Lower lobe of right lung (tissue), 2 donors: ENCODE measurements at places on chromosomes 3 and 15. TPM values are rescaled to one million over a fixed set of nuclear protein-coding genes. Genes with fewer than 3 reads are reported as not detected.

The SATB1 gene
- total RNA-seq, result 30.2 TPM

The ZCWPW2 gene
- total RNA-seq, result 1.1 TPM

The GJD2 gene
- not detected for total RNA-seq

The IP6K1 gene
- total RNA-seq, result 37.5 TPM

The CTXND1 gene
- total RNA-seq, result 1.8 TPM

The ZIC1 gene
- not detected for total RNA-seq

The MEX3B gene
- 1.8 TPM for total RNA-seq

The ANKRD34C gene
- not detected for total RNA-seq

The XCR1 gene
- 0.32 TPM for total RNA-seq

The GOLGA8G gene
- not detected for total RNA-seq

The SPATA12 gene
- total RNA-seq, result 0.15 TPM

The ISLR gene
- total RNA-seq, result 24.0 TPM

DNA sequence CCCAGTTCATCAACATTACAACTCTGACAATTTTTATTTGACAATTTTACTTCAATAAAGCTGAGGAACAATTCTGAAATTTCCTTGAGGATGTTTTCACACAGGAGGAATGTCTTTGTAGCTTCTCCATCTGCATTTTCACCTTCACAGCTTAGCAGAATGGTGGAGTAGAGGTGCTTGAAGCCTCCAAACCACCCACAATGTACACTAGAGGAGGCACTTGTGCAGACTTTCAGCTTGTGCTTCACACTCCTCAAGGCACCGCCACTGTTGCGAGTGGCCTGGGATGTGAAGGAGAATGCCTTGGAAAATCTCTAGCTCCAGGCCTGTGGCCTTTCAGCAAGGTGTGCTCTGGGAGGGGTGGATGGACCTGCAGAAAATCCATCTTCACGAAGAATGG is 181.9 kb downstream of the EPHB1 start:
- DNase-seq, result no peak

- DNase-seq, result no peak
Measured at GRCh38 chr3:71042759-71043158, 540.8 kb downstream of the FOXP1 start.

DNA sequence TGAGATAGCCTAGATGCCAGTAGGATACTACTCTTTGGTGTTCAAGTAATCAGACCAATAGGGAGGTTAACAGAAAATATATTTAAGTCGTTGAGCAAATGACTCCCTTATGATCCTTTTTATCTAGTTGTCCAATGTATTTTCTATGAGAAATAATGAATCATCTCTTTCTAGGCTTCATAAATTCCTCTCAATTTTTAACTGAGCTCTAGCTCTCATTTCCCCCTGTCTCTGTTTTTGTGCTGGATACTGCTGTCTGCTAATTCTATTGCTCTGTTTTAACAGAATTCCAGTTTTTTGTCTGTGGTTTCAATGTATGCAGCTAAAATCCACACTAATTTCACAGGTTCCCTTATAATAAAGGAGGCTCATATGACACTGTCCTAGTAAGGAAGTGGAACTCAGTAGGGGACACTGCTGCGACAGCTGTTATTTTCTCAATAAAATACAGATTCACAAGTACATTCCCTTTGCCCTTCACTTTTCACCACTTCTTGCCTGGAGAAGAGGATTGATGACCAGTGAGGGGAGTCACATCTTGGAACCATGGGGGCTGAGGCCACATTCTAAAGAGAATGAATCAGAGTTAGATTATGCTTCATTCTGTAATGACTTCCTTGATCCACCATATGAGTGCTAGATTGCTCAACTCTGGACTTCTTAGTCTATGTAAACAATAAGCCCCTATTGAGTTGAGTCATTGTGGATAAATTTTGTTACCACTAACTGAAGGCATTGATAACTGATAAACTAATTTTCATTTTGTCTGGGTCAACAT is 558.7 kb upstream of the KCNMB2 start:
- DNase-seq, result no peak

- DNase-seq, result no peak
Measured at GRCh38 chr3:13525827-13526625, 22.9 kb upstream of the FBLN2 start.

- DNase-seq, result no peak
Measured at GRCh38 chr15:60362321-60363086, 35.3 kb downstream of the ANXA2 start.

GRCh38 chr3:194178669-194179068 is 42.7 kb downstream of the HES1 start:
- DNase-seq, result no peak

GRCh38 chr15:45307230-45307924 is 55.3 kb downstream of the SLC28A2 start:
- no peak for DNase-seq

DNA sequence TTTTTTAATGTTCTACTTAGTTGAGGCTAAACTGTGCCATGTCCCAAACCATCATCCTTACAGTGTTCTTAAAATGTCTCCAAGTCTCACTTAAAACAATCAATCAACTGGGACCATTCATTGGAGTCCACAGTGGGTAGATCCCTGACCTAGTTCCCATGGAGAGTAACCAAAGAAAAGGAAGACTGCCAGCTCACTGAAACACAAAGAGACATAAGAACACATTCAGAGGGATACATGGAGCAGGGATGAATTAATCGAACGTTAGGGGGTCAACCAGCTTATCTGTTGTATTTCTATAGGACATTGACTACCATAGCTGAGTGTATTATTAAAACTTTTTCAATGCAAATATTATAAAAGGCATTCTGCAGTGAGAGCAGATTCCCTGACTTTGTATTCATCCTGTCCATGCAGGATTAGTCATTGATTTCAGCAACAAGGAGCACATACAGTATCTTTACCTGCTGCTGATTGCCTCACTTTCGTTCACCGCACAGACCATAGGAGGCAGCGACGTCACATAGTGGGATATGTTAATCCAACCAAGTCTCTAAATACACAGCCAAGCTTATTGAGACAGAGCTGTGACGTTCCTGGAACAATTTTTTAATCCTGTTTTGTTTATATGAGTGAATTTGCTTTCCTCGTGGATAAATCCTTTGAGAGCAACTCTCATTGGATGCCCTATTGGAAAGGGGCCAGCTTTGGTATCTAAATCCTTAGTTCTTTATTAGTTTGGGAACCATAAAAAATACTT is 364.9 kb upstream of the RBMS3 start:
- peak; percentile 35 for DNase-seq

GRCh38 chr3:11389386-11390268 is 117.4 kb downstream of the ATG7 start:
- DNase-seq, result no peak

GRCh38 chr3:146574173-146574572 is 29.8 kb upstream of the PLSCR1 start:
- DNase-seq, result no peak

DNA sequence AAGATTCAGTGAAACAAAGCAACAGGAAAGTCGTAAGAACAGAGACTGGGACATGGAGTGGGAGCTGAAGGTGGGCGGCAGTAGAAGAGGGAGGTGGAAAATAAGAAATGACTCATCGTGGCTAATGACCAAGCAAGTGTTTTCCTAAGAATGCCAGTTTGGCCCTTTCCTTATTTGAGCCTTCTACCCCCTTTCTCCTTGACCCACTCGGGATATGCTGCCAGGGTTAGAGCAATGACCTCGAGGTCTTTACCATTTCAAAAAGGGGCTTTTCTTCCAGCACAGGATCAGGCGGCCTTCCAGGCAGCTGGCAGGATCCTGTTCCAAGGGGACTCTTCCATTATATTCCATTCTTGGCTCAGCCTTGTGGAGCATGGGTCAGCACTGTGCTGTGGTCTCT is 241.1 kb downstream of the RYR3 start:
- no peak for DNase-seq

GRCh38 chr3:186255703-186256331 is 106.2 kb downstream of the DGKG start:
- DNase-seq, result peak; percentile 54

GRCh38 chr15:93110502-93111040 is 21.6 kb upstream of the RGMA start:
- no peak for DNase-seq

GRCh38 chr3:127959873-127960272 is 44.8 kb downstream of the KBTBD12 start:
- no peak for DNase-seq

DNA sequence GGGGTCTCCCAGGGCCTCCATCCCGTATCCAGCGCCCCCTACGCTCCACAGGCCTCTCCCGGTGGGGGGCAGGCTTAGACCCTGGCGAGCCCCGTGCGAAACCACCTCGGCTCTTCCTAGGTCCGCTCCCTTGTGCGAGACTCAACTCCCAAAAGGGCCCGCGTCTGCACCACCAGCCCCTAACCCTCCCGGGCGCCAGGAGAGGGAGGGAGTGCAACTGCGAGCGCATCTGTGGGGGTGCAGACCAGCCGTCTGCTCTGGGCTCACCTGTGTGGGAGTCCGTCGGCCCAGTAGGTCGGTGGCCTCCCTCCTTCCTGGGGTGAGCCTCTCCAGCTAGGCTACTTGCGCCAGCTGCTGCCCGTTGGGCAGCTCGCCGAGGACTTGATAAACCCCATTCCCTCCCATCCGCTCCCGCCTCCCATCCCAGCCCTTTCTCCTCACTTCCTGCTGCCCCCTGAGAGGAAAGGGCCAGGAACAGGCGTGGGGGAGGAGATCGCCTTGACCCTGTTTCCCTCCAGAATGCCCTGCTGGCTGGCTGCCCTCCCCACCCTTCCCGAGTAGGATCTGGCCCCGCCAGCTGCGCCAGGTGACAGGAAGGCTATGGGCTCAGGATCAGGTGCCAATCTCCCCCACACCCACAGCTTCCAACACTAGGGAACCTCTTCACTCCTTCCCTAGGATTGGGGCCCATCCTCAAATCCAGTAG is at the start of gene HYAL2:
Gene HYAL2 (minus strand): TSS at position 360 of the 706 bp plus-strand sequence. CDS start 2,256 bp downstream, outside the sequence.
- peak; percentile 77 for DNase-seq

DNA sequence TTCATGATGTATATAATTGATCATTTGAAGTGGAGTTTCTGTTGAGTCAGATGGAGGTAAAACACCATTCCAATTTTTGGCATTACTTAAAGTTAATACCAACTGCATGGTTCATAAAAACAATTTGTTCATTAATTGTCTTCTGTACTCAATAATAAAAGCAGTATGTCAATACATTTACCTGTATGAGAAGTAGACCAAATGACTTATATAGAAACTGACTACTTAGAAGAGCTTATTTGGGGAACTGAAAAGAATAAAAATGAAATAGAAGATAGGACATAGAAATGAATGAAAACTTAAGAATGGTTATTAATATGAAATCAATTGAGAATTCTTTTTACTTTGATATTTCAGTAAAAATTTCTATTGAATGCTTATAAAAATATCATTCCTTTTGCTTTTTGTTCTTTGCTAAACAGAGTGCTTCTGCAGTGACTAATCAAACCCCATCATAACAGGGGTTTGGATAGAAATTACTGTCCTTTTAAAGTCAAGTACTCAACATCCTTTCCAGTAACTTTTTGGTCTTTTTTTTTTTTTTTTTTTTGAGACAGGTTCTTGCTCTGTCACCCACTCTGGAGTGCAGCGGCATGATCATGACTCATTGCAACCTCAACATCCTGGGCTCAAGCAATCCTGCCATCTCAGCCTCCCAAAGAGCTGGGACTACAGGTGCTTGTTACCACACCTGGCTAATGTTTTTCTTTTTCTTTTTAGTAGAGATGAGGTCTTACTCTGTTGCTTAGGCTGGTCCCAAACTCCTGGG is 6.5 kb upstream of the CRYBG3 start:
- DNase-seq, result no peak

GRCh38 chr3:111151438-111151837 is 79.8 kb downstream of the NECTIN3 start:
- no peak for DNase-seq

DNA sequence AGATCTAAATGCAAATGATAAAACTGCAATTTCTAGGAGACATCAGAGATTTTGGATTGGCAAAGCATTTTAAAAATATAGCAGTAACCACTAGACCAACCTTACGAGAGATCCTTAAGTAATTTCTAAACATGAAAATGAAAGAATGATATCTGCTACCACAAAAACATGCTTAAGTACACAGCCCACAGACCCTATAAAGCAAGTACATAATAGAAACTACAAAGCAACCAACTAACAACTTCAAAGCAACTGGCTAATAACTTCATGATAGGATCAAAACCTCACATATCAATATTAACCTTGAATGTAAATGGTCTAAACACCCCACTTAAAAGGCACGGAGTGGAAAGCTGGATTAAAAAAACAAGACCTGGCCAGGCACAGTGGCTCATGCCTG is 209.9 kb upstream of the SOX14 start:
- DNase-seq, result no peak

GRCh38 chr15:74829486-74829885 is 3.1 kb downstream of the CPLX3 start:
- DNase-seq, result no peak

DNA sequence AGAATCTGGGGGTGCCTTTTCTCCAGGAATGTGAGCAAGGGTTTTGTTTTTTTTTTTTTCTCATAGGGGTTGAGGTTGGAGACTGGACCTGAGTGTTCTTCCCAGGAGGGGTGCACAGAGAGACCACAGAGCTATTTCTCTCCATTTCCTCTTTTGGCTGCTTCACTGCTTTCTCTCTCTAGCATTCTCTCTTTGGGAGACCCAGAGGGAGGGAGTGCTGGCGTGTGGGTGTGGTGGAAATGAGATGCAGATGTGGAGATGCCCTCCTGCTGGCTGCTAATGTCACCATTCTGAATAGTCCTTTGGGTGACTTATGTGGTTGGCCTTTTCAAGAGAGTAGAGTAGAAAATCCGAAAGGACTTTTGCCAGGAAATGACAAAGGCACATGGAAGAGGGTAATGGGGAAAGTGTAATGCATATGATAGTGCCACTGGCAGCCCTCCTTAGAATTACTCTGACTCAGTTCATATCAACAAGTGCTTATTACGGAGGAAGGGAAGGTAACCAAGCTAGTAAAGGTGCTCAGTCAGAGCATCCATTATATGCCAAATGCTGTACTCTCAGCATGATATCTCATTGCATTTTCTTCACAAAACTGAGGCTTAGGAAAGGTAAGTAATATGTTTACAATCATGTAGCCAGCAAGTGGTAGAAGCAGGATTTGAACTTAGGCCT is 1.9 kb downstream of the SYN2 start:
- DNase-seq, result no peak

DNA sequence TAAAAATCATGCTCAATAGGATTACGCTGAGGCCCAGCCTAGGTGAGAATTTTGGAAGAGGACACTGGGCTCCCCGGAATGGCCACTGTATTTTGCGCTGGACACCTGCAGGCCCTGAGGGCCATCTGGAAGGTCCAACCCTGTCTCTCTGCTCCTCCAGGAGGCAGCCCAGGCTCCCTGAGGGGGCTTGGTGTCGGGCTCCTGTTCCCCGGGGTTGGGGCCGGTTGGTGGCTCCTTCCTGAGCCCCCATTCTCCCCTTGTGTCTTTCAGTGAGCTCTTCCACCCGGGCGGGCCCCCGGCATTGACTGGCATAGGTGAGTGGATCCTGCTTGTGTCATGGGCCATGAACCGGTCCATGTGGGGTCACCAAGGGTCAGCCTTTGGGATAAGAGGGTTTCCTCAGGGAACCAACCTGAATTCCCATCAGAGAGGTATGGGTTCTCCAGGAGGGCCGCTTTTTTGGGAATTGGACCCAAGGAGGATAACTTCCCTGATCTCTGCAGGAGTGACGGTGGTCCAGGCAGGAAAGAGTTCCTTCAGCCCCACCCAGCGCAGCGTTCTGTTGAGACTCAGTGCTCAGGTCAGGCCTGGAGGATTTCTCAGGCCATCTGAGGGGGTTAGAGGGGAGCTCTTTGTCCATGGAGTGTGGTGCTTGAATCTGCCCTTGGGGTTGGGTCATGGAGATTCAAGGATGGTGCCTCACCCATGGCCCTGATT is 187.8 kb downstream of the UBE3A start:
- DNase-seq, result peak; percentile 30

GRCh38 chr15:48109856-48110531 is 10.8 kb upstream of the SLC24A5 start:
- no peak for DNase-seq

GRCh38 chr15:101264011-101264410 is 12.2 kb upstream of the CHSY1 start:
- DNase-seq, result no peak
